CD4-positive, alpha-beta T cell treated with Interleukin-15 for 4 hours (primary cell): ENCODE measurements at places on chromosomes 16 and 17.
A peak's percentile ranks its signal among the peaks of the same experiment; 100 is the strongest.

DNA sequence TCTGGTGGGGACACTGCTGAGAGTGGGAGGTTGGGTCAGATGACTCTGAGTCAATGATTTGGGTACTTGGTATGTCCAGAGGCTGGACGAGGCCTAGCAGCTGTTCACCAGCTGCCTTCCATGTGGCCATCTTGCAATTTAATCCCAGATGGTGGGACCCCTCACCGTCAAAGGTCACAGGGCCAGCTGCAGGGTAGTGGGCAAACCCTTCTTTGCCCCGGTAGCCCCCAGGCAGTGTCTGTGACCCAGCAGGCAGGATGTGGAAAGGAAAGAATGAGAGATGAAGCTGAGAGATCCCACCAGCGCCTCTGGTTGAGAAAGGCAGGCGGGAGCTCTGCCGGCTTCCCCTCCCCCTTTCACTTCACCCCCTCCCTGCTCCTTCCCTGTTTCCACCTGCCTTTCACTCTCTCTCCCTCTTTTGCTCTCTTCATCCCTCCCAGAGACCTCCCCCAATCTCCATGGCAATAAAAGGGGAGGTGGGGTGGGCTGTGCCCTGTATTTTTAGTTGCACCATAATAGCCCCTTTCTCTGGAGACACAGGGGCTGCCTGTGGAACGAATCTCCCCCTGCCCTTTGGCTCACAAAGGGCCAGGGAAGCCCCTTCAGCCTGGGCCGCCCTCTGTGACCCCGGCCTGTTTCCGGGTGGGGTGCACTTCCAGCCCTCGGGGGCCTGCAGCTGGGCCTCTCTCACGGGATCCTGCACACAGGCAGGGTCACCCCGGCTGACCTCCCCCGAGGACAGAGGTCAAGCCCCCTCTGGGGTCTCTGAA, 20.2 kb downstream of the CDK5RAP3 start:
- DNase-seq: no peak

DNA sequence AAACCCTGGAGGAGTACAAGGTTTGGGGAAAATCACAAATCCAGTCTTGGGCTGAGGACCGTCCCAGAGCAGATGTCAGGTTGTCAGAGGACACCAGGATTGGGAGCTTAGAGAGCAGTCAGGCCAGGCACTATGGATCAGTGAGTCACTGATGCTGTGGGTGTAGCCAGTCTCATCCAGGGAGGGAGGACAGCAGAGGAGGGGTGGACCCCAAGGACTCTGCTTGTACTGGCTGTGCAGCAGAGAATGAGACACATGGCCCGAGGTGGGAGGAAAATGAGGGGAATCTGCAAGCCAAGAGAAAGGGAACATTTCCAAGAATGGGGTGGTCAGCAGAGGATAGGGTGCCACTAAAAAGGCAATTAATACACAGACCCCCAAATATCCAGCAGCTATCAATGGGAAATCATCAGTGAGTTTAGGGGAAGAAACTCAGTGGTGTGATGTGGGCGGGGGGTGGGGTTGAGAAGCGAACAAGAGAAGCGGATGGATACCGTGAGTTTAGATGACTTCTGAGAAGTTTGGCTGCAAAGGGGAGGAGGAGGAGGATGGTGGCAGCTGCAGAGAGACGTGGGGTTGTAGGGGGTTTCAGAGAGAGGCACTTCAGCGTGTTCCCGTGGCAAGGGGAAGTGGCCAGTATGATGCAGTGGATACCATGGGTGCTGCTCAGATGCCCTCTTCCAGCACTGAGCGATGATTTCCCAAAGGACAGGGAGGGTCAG, 43.9 kb downstream of the ARHGAP27 start:
- no peak for DNase-seq

- no peak for DNase-seq
Measured at GRCh38 chr17:301681-302299, 50.8 kb downstream of the RPH3AL start.

- DNase-seq: peak; percentile 19
Measured at GRCh38 chr16:47565454-47565853, 104.3 kb downstream of the PHKB start.

GRCh38 chr17:57975044-57975443, 13.0 kb downstream of the VEZF1 start:
- DNase-seq: no peak

- no peak for DNase-seq
Measured at GRCh38 chr17:80722661-80723060, 178.0 kb downstream of the RPTOR start.

DNA sequence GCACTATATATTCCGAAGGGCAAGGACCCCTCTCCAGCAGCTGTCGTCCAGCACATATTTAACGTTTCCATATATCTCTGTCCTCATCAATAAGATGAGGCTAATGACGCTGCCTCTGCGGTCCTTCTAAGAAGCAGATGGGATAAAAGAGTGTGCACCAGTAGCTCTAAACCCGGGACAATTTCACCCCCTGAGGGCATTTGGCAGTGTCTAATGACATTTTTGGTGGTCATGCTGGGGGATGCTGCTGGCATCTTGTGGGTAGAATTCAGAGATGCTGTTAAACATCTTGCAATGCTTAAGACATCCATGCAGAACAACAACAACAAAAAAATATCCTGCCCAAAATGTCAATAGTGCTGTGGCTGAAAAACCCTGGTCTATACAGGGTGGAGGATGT, 372.9 kb downstream of the CDH13 start:
- DNase-seq: no peak

GRCh38 chr16:78390508-78391324, 291.3 kb downstream of the WWOX start:
- no peak for DNase-seq

- no peak for DNase-seq
Measured at GRCh38 chr17:45146166-45146565, 2.1 kb upstream of the HEXIM1 start.

- no peak for DNase-seq
Measured at GRCh38 chr16:21560462-21560861, 38.9 kb upstream of the METTL9 start.

GRCh38 chr17:40517981-40518380, 16.6 kb upstream of the TNS4 start:
- no peak for DNase-seq
